ENCODE measurements at places on chromosomes 5 and 9.

- DNase-seq: no peak
Measured at GRCh38 chr9:27791311-27791710, 218.0 kb upstream of the C9orf72 start.

DNA sequence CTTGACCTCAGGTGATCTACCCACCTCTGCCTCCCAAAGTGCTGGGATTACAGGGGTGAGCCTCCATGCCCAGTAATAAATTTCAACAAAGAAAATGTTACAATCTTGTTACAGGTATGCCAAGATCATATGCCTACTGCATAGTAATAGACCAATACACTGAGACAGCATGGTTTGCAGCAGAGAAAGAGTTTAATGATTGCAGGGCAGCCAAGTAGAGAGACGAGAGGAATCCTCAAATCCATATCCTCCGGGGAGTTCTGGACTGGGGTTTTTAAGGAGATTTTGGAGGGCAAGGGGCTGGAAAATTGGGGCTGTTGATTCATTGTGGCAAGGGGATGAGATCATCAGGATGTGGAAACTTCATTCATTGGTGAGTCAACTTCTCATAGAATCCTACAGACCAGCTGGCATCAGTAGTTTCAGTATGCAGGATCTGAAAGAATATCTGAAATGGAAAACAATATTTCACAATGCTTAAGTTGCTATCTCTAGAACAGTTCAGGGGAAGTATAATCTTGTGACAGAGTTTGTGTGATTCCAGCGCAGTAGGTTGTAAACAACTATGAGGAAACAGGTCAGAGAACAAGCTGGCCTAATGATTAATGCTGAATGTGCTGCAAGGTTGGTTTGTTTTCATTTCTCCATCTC lies 14.8 kb upstream of the TUT7 start:
- no peak for DNase-seq

DNA sequence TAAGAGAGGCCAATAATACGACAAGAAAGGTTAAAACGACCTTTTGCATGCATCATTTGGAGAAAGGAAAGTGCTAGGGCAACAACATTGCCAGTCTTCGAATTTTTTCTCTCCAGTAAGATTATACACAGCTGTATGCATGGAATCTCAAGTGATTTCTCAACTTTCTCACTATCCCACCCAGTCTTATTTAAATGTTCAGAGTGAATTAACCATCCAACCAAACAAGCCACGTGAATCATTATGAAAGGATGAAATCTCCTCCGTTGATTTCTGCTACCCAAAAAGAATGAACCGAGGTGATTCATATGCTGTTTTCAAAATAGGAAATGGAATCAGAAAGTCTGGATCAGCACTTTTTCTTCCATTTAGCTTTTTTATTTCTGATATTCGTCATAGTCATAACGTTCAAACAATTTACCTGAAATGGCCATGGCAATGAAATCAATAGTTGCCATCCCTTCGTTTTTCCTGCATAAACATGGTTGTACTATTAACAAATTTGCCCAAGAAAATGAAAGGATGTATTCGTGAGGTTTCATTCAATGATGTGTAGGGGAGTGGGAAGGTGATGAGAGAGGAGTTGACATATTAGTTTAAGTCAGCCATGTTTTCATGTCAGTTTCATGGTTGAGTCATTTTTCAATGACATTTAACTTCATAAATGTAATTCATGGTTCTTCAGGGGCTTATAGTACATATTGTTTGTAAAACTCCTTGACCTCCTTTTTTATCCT lies 170.9 kb upstream of the WWC1 start:
- no peak for DNase-seq

- DNase-seq: no peak
Measured at GRCh38 chr5:149211566-149211965, 60.1 kb upstream of the AFAP1L1 start.

DNA sequence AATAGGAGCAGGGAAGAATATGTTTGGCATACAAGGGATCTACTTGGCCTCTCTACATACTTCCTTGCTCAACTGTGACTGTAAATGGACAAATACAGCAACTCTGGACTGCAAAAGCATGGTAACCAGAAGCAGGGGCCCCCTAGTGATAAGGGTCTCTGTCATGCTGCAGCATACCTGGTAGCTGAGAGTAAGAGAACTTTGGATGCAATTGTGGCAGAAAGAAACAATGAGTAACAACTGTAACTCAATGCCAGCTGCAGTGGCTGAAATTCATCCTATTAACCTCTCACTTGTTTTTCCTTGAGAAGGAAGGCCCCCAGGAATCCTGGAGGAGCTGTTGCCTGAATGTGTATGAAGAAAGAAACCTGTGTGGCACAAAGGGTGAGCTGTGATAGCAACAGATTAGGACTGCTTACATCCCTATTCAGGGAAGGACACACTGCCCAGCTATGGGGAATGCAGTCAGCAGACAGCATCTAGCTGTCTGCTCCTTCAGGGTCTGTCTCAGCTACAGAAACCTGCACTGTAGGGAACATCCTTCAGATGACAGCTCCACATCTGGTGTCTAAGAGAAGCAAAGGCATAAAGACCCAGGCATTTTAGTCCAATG lies 468.1 kb upstream of the ACTBL2 start:
- DNase-seq: no peak

- DNase-seq: no peak
Measured at GRCh38 chr9:27385606-27386322, 88.8 kb upstream of the EQTN start.

- DNase-seq: no peak
Measured at GRCh38 chr5:132010645-132010988, 841 bp downstream of the ACSL6 start.

DNA sequence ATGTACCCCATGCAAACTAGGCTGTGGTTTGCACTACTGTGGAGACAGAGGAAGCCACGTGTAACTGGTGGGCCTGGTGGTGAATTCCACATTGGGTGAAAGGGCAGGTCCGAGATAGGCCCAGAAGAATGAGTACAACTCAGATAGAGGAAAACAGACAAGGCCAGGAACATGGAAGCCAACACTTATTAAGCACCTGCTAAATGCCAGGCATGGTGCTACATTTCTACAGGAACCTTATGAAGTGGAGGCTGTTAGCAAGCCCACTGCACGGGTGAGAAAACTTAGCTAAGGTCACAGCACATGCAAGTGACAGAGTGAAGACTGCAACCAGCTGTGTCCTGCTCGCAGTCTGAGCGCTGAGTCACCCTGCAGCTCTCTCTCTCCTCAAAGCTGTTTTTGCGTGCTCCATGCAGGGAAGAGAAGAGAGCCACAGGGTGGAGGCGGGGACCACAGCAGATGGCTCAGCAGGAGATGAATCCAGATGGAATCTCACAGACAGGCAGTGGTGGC lies 65.5 kb upstream of the SPTLC1 start:
- no peak for DNase-seq

DNA sequence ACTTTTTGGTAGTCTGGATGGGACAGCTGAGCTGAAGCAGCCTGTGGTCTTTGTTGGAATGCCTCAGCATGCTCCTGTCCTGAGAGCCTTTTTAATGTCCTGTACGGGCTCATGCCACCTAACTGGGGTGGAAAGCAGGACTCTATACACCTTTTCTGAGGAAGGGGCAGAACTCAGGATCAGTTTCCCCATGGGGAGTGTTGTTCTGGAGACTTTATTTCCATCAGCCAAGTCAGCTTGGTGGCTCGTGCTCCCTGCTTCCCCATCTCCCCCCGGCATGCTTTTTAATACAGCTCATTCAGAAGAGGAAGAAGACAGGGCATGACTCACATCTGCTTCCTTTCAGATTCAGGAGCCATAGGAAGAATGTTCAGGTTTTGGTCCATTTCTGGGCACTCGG lies 5.1 kb upstream of the SEPTIN8 start:
- no peak for DNase-seq
